ENCODE measurements at places on chromosomes 6 and 20.

- DNase-seq = no peak
These were observed 188.6 kb downstream of the PRL start for GRCh38 chr6:22108199-22108598.

DNA sequence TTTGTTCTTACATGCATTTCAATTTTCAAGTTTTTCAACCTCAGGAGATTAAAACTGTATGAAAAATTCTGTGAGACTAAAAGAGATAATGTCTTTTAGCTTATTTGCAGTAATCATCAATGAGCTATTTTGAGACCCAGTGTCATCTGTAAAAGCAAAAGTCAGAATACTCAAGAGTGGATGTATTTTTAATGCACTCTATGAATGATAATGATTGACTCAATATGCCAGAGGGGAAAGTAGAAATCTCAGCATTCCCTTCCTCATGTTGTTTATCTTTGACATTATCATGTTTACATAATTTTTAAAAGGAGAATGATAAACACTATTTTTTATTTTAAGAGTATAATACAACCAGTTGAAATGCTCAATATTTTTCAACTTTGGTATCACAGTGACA is 162.1 kb downstream of the MMUT start:
- no peak for DNase-seq

DNA sequence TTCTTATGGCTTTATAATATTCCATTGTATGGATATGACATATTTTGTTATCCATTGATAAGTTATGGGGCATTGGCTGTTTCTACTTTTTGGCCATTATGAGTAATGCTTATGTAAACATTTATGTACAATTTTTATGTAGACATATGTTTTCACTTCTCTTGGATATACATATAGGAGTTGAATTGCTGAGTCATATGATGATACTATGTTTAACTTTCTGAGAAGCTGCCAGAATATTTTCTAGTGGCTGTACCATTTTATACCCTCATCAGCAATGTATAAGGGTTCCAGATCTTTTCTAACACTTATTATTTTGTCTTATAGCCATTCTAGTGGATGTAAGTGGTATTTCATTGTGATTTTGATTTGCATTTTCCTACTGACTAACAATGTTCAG is 23.1 kb downstream of the OTOR start:
- DNase-seq = no peak

DNA sequence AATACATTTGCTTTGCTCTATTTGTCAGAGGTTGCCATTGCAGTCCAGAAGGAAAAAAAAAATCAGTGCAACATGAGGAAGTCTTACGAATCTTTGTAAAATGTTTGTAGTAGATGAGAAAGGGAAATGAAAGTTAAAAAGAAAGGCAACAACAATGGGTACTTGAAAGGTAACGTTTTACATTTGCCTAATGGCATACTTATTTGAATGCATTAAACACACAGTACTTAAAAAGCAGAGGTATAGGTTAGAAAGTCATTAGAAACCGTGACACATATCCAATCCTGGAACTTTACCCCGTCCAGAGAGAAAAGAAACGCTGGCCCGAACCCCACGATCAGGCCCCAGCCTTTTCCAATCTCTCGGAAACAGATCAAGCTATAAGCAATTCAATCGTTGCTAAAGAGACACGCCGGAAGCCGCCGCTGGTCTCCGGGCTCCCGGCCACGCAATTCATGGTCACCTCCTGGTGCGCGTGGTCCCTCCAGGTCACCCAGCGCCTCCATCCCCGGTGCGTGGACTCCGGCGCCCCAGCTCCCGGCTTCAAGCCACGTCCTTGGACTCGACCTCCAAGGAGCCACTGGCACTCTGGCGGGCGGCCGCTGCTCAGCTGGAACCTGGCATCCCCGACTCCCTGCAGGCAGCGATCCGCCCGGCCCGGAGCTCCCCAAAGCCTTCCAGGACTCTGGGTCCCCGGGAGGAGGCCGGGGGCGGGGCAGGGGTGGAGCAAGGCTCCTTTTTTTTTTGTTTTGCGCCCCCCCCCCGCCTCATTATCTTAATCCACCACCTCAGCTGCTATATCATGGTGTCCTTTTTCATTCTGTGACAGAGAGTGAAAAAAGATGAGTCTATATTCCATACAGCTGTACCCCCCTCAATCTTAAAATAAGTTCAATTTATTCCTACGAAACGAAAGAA is at the start of gene SLC18B1:
SLC18B1 (minus strand) TSS at position 687 of the 918 bp plus-strand sequence; CDS start at position 506, 181 bp downstream.
- peak; percentile 27 for DNase-seq

GRCh38 chr6:33860706-33861474 is 57.1 kb upstream of the MLN start:
- no peak for DNase-seq

- no peak for DNase-seq
These were observed 2.8 kb downstream of the SPO11 start for GRCh38 chr20:57332105-57333089.

DNA sequence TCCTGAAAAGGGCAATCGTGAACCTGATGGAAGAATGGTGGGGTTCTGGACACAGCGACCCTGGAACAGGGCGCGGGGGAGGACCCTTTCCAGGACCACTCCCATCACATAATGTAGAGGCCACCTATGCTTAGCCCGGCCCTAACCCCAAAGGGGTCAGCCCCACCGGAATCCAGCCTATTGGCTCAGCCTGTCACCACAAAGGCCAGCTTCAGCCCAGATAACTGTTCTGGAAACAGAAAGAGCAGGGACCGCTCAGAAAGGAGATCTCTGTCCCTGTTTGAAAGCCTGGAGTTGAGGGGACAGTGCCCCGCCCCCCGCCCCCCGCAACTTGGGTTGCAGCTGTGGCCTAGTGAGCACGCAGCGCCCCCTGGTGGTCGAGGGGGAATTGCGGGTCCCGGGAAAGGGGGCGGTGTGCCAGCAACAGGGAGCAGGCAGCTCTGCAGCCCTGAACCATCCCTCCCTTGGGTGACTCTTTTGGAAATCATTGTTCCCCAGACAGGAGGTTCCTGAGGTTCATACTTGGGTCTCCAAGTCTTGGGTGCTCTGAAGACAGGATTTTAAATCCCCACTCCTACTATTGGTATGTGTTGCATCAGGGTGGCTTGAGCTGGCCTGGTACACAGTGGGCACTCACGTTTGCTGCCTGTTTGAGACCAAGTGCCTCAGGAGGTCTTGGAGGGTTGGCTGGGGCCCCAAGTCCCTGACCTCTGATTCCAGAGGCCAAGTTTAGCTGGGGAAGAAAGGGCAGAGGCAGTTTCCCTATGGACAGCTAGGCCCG is 1.5 kb downstream of the SIGLEC1 start:
- peak; percentile 41 for DNase-seq

- no peak for DNase-seq
These were observed 11.7 kb upstream of the SIRPB1 start for GRCh38 chr20:1631309-1632151.

DNA sequence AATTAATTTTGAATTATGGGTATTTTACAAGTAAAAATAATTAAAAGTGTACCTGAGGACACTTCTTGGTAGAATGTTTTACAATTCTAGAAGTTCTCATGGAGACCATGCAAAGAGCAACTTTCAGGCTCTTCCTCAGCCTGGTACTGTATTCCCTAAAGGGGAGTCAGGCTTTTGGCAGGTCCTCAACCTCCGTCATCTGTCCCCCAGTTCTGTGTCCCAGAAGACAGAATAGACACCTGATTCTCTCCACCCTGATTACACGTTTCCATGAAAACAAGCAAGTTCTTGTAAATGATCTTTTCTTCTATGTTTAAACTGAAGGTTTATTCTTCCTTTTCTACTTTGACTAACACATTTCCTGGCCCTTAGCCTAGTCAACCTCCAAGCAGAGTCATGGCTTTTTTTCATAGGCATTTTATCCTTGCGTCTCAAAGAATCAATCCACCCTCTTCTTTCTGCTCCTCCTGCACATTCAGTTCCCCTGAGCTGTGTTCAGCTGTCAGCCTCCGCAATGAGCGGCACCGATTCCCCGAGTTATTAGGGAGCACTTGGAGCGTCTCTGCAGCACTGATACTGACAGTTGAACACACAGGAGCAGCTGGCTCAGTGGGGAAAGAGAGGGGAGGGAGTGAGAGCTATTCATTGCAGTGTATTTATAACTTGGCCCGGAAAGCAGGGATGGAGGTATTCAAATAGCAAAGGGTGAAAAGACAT is 1082.4 kb upstream of the MAP3K7 start:
- no peak for DNase-seq

DNA sequence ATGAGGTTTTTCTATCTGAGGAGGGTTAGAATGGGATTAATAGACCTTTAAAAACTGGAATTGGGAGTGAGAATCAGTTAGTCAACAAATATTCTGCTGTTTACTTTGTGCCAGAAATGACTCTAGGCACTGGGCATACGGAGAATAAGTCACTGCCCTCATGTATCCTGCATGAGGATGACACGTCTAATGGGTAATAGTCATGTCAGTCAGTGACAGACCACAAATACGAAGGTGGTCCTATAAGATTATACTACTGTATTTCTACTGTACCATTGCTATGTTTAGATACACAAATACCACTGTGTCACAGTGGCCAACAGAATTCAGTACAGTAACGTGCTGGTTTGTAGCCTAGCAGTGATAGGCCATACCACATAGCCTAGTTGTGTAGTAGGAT is 30.7 kb downstream of the ZFAND3 start:
- DNase-seq = no peak

Measured in stimulated activated CD8-positive, alpha-beta memory T cell treated with anti-CD3 and anti-CD28 coated beads, Interleukin-12 subunit alpha, Interleukin-12 subunit beta, amount 100 ng/mL, for 4 hours (primary cell).